ENCODE measurements at places on chromosomes 1 and 21.

GRCh38 chr21:44927587-44928461, 7.1 kb upstream of the ITGB2 start:
- no peak for DNase-seq

DNA sequence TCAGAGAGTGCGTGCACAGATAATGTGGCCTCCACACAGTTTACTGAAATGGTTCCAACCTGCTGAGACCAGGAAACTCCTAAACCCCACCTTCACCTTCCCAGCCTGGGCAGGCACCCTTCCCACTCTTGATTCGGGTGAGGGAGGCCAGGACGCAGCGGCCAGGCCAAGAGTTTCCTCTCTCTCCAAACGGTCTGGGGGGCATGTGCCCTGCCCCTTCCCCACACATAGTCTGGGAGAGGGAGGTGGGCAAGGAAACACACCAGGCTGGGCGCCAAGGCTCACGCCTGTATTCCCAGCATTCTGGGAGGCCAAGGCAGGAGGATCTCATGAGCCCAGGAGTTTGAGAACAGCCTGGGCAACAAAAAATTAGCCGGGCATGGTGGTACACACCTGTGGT, 9.6 kb downstream of the TNFRSF8 start:
- DNase-seq: no peak

DNA sequence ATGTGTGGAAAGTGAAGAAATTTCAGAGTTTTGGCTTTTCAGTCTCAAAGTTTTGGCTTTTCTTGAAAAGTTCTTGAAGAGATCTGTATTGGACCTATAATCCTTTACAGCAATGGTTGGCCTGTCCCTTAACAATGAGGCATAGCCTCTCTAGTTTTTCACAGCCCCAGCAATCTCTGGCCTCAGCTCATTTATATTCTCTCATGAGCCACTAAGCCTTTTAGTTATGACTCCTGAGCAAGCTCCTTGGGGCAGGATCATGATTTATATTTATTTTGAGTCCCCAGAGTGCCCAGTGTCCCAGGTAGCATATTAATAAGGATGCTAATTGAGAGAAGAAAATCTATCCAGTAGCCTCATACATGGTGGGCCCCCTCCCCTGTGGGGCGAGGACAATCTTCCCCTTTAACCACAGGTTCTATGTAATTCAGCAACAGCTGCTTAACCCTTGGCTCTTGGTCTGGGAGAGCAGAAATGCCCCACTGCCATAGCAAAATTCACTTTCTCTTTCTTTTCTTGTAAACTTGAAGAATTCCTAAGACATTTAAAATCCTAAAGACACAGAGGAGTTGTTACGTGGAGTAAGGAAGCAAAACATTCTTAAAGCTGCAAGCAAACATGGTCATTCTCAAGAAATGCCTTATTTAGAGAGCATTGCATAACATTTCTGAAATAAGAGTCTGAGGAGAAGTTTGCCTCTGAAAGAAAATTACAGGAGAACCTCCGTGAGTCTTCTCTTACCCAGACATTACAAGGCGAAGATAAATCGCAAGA, 6.3 kb downstream of the NGF start:
- no peak for DNase-seq

DNA sequence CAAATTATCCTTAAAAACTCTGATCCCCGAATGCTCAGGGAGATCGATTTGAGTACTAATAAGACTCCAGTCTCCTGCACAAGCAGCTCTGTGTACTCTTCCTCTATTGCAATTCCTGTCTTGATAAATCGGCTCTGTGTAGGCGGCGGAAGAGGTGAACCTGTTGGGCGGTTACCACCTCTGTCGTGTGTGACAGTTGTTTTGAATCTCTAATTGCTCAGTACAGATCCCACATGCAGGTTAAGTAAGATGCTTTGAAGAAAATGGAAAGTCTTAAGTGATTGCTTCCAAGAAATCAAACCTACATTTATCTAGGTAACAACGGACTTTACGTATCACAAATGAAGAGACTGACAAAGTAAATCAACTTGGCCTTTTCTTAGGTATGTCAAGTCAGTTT, 35.5 kb downstream of the COA6 start:
- no peak for DNase-seq

DNA sequence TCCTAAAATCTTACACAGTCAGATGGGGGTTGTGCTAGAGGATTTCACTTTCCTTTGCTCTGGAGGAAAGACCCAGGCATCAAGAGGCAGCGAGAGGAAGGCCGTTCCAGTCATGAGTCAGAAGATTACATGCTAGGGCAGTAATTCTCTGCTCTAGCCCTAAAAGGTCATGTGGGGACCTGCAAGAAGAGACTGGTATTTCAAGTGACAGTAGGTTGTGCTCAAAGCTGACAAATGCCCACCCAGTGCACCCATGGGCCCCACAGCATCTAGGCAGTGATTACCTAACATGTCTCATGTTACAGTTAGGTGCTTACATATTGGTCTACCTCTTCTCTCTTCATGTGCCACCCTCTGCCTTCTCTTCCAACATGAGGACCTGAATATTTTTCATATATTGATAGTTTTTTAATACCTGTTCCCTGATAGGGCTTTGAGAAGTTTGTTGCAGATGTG, 99.7 kb upstream of the BEND5 start:
- no peak for DNase-seq

DNA sequence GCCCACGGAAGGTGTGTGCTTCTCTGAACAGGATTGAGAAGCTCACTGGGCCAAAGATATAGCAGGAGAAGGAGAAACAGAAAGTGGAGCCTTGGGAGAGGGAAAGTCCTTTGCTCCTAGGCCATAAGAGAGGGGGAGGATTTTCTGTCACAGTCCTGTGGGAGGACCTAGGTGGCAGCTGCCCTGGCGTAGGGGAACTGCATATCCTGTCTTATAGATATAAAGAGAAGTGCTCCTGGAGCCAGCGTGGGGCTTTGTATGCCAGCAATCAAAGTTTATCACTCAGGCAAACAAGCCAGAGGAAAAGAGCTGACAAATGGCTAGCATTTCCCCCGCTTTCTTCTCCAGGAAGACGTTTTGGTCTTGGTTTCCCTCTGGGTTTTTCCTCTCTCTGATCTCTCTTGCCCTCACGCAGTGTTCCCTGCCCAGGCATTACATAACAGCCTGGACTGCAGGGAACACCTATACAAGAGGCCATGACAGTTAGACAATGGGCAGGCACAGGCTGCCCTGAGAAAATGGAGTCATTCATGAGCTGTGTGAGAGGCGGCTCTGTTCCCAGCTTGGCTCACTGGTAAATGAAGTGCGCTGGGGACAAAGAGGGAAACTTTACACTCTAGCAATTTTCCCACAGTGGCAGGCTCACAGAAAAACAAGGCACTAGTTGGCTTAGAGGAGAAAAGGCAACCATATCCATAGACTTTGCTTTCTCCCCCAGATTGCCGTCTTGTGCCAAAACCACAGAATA, 52.5 kb upstream of the ZNF648 start:
- DNase-seq: no peak
